Forelimb muscle (tissue), 1 donor: ENCODE measurements at places on chromosomes 5 and 9. TPM values are rescaled to one million over a fixed set of nuclear protein-coding genes. Genes with fewer than 3 reads are reported as not detected.

Gene PALM2AKAP2
- 30.6 TPM for polyA plus RNA-seq

Gene ACOT12
- 0.22 TPM for polyA plus RNA-seq

Gene TSSK1B
- polyA plus RNA-seq: 0.13 TPM

Gene PRDM9
- not detected for polyA plus RNA-seq

Gene WNT8A
- not detected for polyA plus RNA-seq

- no peak for DNase-seq
These were observed 87.6 kb upstream of the FAM170A start for GRCh38 chr5:119541716-119542115.

- no peak for DNase-seq
These were observed 5.6 kb upstream of the ARL15 start for GRCh38 chr5:54315736-54316528.

GRCh38 chr5:180105827-180106312 is 34.3 kb upstream of the RNF130 start:
- DNase-seq: no peak

- DNase-seq: no peak
These were observed 25.4 kb downstream of the SREK1 start for GRCh38 chr5:66169534-66169933.

GRCh38 chr5:138789771-138790242 is 36.6 kb downstream of the CTNNA1 start:
- DNase-seq: no peak
